ENCODE measurements at places on chromosomes 4 and X.
A peak's percentile ranks its signal among the peaks of the same experiment; 100 is the strongest.

GRCh38 chr4:174521800-174522182 is 497 bp downstream of the HPGD start:
- peak; percentile 17 for DNase-seq

DNA sequence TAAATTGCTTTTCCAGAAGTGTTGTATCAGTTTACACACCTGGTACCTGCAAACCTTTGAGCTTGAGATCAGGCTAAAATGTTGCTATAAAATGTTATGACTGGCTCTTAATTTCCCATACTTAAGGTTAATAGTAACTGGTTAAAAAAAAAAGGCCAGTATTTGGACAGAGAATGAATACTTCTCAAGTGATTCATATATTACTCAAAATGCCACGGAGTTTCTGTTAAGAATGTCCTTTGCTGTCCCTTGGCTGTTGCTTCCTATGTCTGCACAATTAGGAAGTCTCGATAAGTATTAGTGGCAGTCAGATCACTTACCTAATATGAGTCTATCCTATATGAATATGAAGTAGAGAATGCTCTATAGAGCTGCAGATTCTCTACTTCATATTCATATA is 232.2 kb upstream of the IGFBP7 start:
- no peak for DNase-seq

GRCh38 chr4:146288193-146288592 is 73.9 kb downstream of the REELD1 start:
- DNase-seq, result no peak

- DNase-seq, result no peak
Observed at GRCh38 chr4:65893957-65894755, 223.9 kb upstream of the EPHA5 start.

GRCh38 chr4:112766422-112766821 is 129.5 kb downstream of the LARP7 start:
- peak; percentile 3 for DNase-seq

DNA sequence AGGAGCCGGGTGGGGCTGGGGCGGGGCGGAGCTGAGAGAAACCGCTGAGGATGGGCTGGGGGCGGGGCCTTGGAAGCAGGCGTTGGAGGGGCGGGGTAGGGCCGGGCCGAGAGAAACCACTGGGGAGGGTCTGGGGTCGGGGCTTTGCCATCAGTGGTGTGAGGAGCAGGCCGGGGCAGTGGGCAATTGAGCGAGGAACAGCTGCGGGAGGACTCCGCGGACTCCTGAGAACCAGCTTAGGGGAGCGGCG is 1.3 kb upstream of the EOLA2 start:
- no peak for DNase-seq

GRCh38 chrX:70527610-70528345 is 83.1 kb downstream of the DLG3 start:
- peak; percentile 23 for DNase-seq

DNA sequence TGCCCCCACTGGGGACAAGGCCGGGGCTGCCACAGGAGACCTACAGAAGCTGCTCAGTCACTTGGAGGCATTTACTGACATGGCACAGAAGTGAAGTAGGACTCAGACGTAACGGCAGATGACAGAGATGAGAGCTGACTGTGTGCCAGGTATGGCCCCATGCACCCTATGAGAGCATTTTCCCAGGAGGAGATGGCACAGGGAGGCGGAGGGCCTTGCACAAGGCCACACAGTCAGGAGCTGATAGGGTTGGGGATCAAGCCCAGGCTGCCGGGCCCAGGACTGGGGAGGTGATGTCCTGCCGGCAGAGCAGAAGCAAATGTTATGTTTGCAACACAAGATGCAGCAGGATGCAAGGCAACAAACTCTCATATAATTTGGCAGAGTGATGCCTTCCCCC is 34.1 kb downstream of the NAT8L start:
- no peak for DNase-seq

DNA sequence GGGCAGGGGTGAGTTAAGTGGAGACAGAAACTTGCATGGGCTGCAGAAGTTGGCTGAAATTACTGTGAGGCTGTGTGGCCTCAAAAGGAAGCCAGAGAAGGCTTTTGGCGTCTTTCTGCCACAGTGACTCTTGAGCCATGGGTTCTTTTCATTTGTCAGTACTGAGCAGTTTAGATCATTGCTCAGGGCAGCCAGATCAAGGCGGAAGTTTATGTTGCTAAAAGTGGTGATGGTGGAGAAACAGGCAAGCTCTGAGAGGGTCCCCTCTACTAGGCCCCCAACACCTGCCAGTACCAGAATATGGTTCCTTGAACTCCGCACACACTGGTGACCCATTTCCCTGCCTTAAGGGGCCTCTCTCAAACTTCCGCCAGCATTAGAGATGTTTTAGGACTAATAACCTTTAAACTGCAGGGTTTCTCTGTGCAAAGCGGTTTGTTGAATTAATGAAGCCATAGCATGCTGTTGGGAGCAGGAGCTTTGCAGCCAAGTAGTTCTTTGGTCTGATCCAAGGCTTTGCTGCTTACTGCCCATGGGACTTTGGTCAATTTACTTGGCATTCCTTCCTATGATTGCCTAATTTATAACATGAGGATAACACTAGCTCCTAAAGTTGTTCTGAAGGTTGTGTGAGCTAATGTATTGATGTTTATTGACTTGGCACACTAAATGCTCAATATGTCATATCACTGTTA is 34.5 kb downstream of the RNF175 start:
- no peak for DNase-seq

DNA sequence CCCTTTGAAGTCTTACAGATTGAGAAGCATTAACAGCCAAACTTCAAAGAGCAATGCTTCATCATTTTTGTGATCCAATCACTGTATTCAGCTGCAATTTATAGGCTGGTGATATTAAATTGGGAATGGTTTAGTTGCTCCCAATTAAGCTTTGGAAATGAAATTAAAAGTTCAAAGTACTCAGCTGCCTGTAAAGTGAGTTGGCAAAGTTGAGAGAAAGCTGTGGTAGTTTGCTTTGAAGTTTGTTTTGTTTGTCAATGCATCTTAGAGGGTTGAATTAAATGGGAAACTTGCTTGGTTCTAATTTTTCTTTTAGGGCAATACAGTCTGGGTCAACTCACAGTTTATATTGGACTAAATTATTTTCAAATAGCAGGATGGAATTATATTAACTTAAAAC is 238.4 kb upstream of the CTSO start:
- no peak for DNase-seq

GRCh38 chr4:99467887-99468286 is 32.7 kb upstream of the ADH7 start:
- DNase-seq, result no peak

DNA sequence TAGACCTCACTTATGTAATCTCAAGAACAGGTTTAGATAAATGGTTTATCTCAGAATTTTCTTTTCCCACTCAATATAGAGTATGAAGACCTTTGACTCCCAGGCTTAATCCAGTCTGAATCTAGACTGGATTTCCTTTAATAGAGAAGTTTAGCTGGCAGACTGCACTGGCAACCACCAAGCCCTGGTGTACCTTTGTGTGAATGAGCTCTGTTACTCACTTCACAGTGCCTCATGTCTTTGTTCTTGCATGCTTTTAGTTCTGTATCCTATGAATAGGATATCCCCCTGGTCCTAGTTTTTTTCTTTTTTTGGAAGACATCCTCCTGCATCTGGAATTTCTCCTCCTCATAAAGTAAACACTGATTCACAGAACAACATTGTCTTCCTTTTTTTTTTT is 53.2 kb upstream of the MCUB start:
- no peak for DNase-seq

GRCh38 chr4:87093443-87094123 is 126.8 kb downstream of the KLHL8 start:
- DNase-seq, result peak; percentile 66

- DNase-seq, result no peak
Observed at GRCh38 chrX:133606990-133607389, 191.7 kb upstream of the GPC4 start.

DNA sequence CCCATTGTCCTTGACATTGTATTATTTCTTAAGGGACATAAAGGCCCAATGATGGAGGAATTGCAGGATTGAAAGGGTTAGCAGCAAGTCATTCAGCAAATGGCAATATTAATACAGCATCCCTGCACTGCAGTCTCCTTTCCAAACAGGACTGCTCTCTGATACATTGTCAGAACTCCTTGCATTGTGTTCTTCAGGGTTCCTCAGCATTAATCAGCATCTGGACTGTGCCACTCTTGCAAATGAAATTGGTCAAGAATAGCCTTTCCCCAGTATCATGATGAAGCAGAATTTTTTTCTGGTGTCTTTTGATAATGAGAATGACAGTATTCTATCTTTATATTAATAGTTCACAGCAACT is 272.6 kb upstream of the HAND2 start:
- no peak for DNase-seq

- DNase-seq, result peak; percentile 35
Observed at GRCh38 chr4:181301735-181302710, 941.2 kb upstream of the TENM3 start.

DNA sequence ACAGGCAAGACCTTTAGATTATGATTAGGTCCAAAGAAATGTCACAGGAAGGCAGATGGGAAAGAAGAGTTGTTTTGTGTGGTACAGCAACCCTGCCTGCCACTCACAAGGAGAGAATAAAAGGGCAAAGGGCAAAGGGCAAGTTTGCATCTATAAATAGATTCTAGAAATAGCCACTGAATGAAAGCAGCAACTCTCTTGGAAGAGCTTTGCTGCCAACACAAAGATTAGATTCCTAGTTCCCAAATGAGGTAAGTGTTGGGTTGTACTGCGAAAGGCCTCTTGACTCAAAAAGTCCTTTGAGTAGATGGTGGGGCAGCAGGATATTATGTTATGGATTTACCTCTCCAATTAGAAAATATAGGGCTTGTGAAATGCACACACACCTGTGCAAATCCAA is 61.2 kb downstream of the MOSPD2 start:
- DNase-seq, result no peak

GRCh38 chr4:2289311-2289954 is 27.5 kb upstream of the MXD4 start:
- no peak for DNase-seq

- peak; percentile 27 for DNase-seq
Observed at GRCh38 chrX:9940421-9940820, 26.7 kb upstream of the CLDN34 start.

GRCh38 chr4:13992975-13993520 is 365.5 kb upstream of the BOD1L1 start:
- no peak for DNase-seq

GRCh38 chrX:17818726-17819125 is 42.4 kb downstream of the RAI2 start:
- DNase-seq, result no peak

- peak; percentile 1 for DNase-seq
Observed at GRCh38 chrX:44428989-44429627, 85.6 kb upstream of the EFHC2 start.

DNA sequence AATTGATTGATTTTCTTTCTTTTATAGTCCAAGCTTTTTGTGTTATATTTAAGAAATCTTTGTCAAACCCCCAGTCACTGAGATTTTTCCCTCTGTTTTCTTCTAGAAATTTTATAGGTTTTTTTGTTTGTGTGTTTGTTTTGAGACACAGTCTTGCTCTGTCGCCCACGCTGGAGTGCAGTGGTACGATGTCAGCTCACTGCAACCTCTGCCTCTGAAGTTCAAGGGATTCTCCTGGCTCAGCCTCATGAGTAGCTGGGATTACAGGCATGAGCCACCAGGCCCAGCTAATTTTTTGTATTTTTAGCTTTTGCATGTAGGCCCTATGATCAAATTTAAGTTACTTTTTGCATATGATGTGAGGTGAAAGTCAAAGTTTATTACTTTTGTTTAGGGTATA is 20.9 kb upstream of the FBXW7 start:
- DNase-seq, result no peak

DNA sequence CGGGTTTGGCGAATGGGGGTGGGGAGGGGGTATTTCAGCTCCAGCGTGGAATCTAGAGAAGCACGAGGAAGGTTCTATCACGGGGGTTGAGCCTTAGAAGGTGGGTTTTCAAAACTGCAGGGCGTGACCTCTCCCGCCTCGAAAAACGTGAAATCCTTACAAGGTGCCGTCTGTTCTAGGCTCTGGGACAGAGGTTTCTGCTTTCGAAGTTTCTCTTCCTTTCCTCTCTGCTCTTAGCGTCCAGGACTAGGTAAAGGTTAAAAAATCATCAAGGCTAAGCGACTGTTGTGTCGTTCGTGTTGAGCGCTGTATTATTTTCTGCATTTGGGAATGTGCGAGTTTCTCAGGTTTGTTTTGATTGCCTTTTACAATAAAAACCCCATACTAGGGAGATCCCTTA is 1.1 kb downstream of the FHL1 start:
- DNase-seq, result no peak

- peak; percentile 54 for DNase-seq
Observed at GRCh38 chrX:78321809-78322208, 5.6 kb downstream of the CYSLTR1 start.

DNA sequence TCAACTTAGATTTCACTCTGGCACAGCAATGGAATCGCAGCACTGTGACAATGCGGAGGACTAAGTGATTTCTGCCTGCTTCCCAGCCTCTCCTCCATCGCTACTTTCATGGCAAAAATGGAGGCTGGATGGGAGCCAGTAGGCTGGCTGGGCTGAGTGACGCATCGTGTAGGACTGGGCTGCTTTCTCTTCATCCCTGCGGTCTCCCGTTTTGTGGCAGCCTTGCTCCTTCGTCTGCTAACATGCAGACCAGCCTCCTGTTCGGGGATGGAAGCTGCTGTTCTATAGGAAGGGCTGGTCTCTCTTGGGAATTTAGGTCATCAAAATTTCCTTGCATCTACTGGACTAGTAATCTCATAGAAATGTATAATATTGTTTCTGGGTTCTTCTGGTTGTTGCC is 15.8 kb upstream of the RGS12 start:
- no peak for DNase-seq

- no peak for DNase-seq
Observed at GRCh38 chr4:72313121-72313520, 255.9 kb downstream of the ADAMTS3 start.

DNA sequence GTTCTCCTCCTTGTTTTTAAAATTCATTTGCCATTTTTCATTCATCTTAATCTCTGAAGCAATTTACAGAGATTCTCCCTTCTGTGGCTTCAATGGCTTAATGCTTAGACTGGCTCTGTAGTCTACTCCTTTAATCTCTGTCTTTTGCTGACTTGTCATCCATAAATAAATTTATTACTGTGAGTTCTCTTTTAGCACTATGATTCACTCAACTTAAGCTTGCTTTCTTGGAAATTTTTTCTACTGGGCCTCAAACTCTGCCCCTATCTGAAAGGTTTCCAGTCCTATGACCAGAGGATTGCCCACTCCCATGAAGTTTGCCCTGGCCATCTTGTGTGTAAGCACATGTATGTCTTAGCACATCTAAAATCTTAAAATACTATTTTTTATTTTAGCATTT is 251.1 kb downstream of the DCLK2 start:
- no peak for DNase-seq

GRCh38 chr4:140233791-140234696 is 80.1 kb upstream of the MAML3 start:
- DNase-seq, result peak; percentile 30

All from activated CD4-positive, alpha-beta T cell treated with anti-CD3 and anti-CD28 coated beads, Interleukin-10, Interleukin-2, amounts not matched to agents 100 ng/mL and 50 ng/mL, durations not matched to agents 16 hours and 8 hours (primary cell).